ENCODE measurements at places on chromosomes 6 and 20.

- no peak for DNase-seq
These were observed 66.2 kb downstream of the ARMC2 start for GRCh38 chr6:108914235-108915022.

DNA sequence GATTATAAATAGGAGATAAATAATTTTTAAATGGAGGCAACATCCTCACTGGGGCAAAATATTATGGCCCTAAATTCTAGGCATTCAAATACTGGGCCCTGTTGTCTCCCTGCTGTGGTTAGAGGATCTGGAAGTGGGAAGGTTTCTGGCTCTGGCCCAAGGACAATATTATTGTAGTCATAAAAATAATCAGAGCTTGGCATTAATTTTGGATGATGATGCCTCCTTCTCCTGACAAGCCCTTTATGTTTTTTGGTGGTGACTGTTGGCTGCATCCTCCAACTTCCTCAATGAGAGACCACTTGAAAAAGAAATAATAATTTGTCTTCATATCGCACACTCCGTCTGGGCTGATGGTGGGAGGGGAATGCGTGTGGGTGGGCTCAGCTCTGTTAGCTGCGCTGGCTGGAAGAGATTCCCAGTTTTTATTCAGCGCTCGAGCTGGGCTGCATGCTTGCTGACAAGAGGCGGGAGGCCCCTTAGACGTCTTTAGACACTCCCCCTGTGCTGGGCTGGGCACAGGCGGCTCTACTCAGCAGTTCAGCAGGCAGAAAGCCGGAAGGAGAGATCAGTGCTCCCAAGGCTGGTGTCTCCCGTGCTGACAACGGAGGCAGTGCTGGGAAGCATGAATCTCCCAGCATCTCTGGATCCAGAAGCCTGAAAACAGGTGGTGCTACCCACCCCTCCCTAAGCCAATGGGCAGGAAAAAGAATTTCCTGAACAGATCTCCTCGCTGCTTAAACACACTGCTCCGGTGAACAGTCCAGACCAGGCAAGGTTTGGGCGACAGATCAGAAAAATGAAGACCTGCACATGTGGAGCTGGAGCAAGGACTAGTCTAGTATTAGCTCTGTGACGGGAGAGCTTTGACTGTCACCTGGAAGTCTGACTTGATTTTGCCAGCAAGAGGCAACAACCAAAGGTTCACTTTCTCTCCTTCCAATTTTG, 97.7 kb downstream of the SYCP2 start:
- peak; percentile 38 for DNase-seq

- DNase-seq: no peak
These were observed 3.4 kb downstream of the MBOAT1 start for GRCh38 chr6:20208687-20209378.

- DNase-seq: no peak
These were observed 655.0 kb downstream of the COL12A1 start for GRCh38 chr6:74550821-74551220.

- DNase-seq: no peak
These were observed 10.8 kb upstream of the CPNE5 start for GRCh38 chr6:36850021-36850420.

DNA sequence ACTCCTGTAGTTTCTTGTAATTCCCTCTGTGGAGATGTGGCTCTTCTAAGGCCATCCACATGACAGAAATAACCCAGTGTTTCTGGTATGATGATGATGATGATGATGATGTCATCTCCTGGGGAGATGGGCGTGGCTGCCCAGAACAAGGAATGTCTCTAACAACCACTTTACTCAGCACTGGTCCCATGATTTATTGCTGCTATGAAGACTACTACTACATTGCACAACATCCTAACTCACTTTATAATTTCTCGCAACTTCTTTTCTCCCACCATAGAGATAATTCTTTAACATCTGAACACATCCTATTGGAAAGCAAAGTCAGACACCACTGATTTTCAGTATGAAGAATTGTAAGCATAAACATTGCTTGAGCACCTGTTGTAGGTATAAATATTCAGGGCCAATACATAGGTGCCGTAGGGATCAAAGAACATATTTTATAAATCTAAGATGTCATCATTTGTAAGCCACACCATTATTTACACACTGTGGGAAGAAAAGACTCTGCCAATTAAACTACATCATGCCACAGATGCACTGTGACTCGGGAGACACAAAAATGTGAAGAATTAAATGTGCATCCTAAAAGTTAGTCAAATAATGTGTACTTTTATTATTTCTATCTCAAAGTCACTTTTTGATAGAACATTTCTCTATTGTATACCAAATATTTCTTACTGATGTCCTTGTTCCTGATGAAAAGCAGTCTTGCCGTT, 6.4 kb downstream of the TPMT start:
- DNase-seq: peak; percentile 81

DNA sequence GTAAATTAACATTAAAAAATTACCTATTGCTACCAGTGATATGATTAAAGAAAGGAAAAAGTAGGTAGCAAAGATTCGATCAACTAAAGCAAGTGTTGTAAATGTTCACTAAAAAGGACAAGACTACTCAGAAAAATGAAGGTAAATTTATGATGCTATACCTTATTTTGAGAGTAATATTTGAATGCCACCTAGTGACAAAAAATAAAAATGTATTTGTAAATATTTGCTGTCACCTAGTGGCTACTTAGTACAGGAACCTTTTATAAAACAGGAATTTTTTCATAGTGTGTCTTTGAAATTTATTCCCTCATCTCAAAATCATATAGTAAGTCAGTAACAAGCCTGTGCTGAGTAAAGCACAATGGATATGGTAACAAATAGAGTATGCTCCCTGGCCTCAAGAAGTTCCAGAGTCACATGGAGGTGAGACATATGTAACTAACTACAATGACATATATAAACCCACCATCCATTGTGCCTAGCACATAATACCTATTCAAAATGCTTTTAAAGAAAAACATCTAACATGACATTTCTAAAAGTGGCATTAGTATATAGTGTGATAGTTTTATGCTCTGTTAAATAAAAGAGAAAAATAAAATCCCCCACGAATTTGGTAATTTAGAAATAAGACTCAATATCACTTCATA, 193.1 kb upstream of the SIM1 start:
- no peak for DNase-seq

- no peak for DNase-seq
These were observed 70.8 kb downstream of the BLOC1S5 start for GRCh38 chr6:7993399-7993798.

DNA sequence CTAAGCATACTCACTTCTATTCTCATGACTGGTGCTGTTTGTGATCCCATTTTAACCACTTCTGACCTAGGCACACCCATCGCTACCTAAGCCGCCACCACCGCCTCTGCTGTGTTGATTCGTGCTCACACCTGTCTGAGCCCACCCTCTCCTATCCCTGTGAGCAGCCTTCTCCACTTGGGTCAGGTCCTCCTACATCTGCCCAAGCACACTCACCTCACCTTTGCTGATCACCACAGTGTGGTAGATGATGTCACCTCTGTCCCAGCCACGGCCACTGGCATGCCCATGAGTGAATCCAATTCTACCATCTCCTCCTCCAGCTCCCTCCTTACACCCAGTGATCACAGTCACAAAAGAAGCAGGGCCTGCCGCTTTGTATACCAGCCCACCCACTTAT, 20.8 kb downstream of the MUC22 start:
- DNase-seq: no peak

GRCh38 chr20:53355790-53356189, 237.8 kb downstream of the ZNF217 start:
- DNase-seq: no peak

DNA sequence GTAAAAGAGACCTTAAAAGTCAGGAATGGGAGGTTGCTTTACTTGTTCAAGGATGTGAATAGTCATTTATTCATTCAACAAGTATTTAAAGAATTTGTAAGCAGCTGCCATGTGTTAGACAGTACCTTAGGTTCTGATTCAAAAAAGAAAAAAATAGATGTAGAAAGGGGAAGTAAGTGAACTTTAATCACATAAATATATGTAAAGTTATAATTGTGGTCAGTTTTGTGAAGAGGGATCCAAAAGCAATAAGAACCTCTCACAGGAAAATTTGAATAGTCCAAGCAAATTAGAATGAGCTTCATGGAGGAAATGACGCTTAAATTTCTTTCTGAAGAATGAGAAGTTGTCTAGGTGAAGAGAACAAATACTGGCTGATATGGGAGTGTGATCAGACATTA, 596.1 kb upstream of the CITED2 start:
- no peak for DNase-seq

DNA sequence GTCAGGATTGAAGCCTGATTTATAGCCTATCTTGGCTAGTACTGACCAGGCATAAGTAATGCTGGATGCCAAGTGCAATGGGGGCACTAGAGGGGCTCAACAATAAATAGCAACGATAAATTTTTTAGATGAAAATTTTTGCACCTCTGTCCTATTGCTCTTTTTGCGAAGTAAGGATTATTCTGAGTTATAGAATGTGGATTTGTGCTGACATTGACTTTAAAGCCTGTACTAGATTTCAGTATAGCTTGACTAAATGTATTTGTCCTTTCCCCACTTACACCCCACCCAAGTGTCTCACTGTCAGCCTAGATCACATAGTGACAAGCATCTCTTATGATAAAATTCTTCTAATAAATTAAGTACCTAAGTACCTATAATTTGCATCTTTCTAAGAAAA, 757.0 kb downstream of the GRIK2 start:
- DNase-seq: no peak

DNA sequence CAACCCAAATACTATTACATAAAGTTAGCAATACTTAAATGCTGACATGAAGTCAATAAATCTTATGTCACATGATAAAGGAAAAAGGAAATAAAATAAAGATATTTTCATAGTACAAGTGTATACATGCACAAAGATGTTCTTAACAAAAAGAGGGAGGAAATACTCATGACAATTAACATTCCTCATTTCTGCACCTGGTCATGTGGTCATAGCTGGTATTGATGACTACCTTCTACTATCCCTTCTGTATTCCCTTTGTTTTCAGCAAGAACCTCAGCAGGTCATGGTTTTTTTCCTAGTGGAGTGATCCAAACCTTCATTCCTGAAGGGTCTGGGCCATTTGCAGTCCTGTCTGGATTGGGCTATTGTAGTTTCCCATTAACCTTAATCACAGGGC, 43.5 kb upstream of the FYN start:
- DNase-seq: no peak

DNA sequence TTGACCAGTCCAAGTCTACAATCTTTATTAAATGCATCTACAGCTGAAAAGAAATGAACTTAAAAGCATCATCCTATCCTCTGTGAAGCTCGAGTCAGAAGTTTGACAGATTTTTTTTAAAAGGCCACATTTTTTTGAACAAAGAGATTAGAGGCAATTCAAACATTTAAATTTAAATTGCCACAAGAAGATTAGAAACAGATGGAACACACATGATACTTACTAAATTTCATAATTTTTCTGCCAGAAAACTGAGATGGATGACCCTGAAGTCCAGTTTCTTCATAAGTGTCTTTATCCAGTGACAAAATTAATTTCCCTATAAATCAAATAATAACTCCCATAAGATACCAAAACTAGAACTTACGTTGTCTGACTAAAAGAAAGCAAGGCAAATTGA, 4.3 kb downstream of the RPP40 start:
- no peak for DNase-seq

GRCh38 chr20:43846516-43846905, 68.1 kb upstream of the TOX2 start:
- DNase-seq: no peak

DNA sequence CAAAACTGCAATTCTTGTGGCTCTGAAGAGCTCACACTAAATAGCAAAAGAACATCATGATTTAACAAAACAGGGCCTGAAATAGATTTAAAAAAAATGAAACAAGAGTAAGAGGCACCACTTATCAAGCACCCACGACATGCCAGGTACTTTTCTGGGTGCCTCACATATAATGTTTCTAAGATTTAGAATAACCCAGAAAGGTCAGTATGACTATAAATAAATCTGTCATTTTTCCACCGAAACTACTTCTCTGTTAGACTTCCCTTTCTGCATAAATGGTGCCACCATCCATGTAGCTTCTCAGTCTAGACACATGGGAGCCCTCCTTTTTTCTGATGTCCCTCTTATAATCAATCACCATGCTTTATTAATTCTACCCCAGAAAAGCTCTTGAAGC, 652.4 kb upstream of the CHD6 start:
- no peak for DNase-seq

GRCh38 chr20:24605937-24606455, 136.6 kb downstream of the SYNDIG1 start:
- no peak for DNase-seq

DNA sequence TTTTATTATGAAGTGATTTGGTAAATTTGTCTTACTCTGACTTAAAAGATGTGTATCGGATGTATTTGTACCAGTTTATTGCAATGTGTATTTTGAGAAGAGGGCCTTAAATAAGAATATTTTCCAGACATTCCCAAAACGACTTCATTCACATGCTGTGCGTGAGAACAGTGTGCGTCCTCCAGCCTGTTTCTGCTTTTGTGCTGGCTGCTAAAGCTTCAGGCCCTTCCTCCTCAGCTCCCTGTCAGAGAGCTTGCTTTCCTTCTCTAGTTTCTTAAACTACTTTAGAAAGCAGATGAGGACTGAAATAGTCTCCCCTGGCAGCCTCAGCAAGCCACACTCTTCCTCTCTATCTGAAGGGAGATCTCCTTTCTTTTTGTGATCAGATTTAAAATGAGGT, 157.8 kb downstream of the SAMD5 start:
- peak; percentile 9 for DNase-seq

DNA sequence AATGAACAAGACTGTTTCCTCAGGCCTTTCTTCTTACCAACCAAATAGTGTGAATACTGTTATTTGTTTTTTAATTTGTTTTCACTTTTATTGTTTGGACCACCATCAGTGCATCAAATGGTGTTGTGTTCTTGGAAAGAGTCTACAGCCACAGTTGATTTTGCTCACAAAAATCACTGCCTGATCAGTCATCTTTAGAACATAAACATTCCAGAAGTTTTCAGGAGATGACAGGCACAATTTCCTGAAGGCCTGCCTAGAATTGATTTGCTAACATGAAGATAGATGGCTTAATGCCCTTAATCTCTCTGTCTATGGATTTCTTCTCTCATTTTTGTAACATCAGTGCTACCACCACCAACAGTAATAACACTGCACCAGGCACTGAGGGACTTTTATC, 13.5 kb downstream of the IL22RA2 start:
- DNase-seq: peak; percentile 13

GRCh38 chr6:111734068-111735061, 128.7 kb upstream of the TRAF3IP2 start:
- DNase-seq: no peak
